ENCODE measurements at places on chromosomes 4 and X.

- no peak for DNase-seq
These were observed 540.3 kb downstream of the PCDH18 start for GRCh38 chr4:136992032-136992431.

- DNase-seq: no peak
These were observed 959.1 kb upstream of the LCORL start for GRCh38 chr4:18980516-18981233.

DNA sequence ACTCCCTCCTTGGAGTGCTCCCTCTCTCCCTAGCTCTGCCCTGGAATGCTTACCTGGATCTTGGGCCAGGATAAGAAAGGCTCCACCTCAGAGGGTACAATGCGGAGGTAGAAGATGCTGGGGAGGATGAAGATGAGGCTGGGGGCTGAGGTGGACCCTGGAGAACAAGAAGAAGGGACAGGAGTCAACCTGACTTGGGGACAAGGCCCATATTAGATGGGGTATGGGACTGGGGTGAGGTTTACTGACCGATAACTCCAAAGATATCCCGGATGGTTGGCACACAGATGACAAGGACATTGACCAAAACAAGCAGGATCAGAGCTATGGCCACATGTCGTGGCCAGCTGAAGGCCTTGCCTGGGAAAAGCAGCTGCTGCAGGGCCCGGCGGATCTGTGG lies 10.6 kb downstream of the SLC38A5 start:
- no peak for DNase-seq

- no peak for DNase-seq
These were observed 16.2 kb downstream of the NELFA start for GRCh38 chr4:1992468-1993168.

DNA sequence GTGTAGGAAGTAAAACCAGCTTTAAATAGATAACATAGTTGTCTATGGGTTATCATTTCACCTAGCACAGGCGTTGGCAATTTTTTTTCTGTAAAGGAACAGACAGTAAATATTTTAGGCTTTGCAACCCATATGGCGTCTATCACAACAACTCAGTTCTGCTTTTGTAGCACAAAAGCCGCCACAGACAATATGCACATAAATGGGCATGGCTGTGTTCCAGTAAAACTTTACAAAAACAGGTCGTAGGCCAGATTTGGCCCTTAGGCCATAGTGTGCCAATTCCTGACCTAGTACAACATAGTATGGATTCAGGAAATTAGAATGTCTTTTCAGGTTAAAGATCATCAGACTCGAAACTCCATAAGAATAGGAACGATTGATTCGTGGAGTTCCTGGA lies 265.3 kb upstream of the GK2 start:
- no peak for DNase-seq

- no peak for DNase-seq
These were observed 86.9 kb downstream of the MAB21L2 start for GRCh38 chr4:150668824-150669223.

GRCh38 chrX:148928811-148929210 lies 428.4 kb downstream of the AFF2 start:
- DNase-seq: no peak

DNA sequence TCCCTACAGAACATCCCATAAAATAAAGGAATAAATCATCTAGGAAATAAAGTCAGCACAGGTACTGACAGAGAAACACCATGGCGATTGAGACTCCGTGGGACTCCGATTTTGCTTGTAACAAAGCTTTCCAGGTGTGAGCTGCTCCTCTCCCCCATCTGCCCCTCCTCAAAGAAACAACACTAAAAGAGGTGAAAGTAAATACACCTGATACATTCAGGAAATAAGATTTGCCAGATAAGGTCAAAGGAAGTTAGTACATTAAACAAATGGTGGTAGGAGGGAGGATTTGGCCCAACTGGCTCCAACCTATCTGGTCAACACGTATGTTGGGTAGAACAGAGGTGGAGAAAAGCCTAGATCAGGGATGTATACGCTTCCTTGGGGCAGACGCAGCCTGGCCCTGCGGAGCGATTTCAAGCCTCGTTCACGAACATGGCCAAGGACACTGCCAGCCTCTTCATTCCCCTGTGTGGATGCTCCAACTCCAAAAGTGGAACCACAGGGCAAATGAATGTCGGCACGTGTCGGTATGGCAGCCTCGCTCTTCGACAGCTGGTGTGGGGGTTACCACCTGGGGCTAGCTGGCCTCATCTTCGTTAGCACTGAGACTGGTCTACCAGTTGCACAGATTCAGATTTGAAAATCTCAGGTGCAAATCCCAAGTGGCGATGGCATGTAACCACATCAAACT lies 162.5 kb downstream of the AFAP1 start:
- DNase-seq: no peak

- DNase-seq: no peak
These were observed 758.1 kb downstream of the GRID2 start for GRCh38 chr4:93061826-93062225.

DNA sequence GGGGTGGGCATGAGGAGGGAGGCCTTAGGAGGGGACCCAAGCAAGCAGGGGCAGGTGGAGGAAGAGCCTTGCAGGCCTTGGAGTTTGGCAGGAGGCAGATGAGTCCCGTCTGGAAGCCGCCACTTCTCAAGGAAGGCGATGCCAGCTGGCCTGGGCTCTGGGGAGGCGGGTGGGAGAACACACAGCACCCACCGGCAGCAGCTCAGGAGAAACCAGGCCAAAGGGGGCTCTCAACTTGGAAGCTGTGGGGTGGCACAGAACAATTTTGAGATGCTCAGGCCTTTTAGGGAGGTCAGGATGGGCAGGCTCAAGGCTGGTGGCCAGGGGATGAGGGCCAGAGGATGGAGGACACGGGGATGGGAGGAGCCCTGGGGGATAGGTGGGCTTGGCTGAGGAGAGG lies 11.6 kb upstream of the DUSP9 start:
- DNase-seq: no peak

GRCh38 chrX:9878146-9878820 lies 88.9 kb upstream of the CLDN34 start:
- no peak for DNase-seq

DNA sequence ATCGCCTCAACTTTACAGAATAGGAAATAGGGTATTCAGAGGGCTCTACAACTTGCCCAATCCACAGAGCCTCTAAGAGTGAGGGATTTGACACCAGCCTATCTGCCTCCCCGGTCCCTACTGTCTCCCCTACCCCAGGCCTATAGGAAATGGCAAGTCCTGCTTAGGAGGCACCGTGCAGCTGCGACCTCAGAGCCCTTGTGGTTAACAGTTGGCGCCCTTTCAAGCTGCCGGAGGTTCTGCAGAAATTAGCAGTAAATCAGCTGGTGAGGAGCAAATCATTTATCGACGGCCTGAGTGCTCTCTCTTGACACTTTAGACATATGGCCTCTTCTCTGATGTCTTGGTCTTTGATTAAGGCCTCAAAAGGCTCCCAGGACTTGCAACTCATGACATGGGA lies 96.9 kb downstream of the CLNK start:
- DNase-seq: no peak

GRCh38 chr4:127239902-127240763 lies 392.6 kb upstream of the INTU start:
- no peak for DNase-seq

Measured in AG09309 (cell line).